ENCODE measurements at places on chromosomes 6 and 20.

- DNase-seq = peak; percentile 43
Observed at GRCh38 chr20:23228912-23229311, 121.7 kb upstream of the NXT1 start.

DNA sequence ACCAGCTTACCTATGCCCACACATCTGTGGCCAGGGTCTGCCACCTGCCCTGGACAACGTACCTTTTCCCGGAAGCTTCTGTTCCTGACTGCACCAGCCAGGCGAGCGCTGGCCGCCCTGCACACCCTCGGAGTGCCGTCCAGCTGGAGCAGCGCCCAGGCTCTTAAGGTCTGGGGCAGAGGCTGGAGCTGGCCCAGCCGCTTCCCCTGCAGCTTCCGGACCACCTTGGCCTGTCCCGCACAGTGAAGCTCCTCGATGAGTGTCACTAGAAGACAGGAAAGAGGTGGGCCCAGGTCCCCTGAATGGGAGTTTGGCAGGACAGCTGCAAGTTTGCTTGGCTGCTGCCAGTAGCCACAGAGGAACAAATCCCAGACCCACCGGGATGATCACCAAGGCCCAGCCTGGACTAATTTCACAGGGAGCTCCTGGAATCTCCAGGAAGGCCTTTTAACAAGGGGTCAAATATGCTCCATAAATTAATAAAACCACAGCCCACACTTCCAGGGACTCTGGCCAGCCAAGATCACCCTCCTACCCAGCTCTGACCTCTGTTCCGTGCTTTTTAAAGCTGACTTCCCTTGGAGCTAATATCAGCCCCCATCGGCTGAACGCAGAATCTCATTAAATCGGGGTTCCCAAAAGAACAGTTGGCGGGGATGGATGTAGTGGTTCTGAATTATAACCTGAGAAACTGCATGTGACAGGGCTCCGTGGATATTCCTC, 82.3 kb downstream of the PTPN1 start:
- no peak for DNase-seq

- DNase-seq = no peak
Observed at GRCh38 chr20:38246357-38247165, 14.0 kb downstream of the KIAA1755 start.

DNA sequence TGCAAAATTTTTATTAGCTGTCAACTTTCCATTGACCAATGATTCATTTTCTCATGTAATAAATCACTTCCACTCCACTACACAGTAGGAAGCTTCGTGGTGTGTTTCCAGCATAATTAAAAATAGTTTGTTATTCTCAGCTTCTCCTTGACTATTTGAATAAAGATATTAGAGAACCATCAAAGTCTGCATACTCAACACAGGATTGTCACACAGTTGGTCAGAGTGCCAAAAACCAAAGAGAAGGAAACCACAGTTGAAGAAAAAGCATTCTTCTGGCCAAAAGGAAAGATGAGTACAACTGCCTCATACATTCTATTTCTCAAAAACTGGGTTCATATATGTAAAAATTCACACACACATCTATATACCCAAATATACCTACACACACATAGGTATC, 455.1 kb upstream of the HSF2 start:
- peak; percentile 68 for DNase-seq

- DNase-seq = peak; percentile 89
Observed at GRCh38 chr6:35177596-35177995, 36.2 kb upstream of the SCUBE3 start.

- peak; percentile 7 for DNase-seq
Observed at GRCh38 chr6:53929041-53929820, 134.4 kb downstream of the LRRC1 start.

GRCh38 chr20:60046011-60046413, 87.8 kb downstream of the CDH26 start:
- DNase-seq = peak; percentile 77

GRCh38 chr6:37987018-37987417, 167.5 kb downstream of the ZFAND3 start:
- DNase-seq = peak; percentile 72

DNA sequence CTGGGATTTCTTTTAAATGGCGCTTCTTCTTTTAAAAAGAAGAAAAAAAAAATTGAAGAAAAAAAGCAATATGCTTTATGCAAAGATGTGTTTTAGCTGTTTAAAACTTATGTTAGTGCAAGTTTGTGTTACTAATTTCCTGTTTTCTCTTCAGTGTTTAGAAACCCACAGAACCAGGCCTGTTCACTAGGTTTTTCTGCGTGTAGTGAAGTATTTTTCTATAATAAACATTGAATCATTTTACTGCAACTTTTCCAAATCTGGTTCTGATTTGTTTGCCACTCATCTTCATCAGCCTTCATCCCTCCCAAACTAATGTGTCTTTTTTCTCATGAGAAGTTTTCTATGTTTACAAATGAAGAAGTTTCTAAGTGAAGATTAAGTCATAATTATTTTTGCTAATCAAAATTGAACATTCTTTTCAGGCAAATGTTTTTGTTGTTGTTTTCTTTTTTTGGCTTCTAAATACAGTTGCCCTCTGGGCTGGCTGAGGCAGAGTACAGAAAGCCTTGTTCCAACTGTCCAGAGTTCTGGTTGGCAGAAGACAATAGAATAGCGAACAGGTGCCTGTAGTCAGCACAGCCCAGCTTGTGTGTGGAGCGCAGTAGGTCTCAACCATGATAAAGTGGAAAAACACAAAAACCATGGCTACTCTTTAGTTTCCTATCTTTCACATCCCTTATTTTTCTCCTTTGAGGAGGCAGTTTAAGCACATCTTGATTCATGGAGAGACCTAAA, 14.5 kb downstream of the ZNF76 start:
- DNase-seq = no peak

DNA sequence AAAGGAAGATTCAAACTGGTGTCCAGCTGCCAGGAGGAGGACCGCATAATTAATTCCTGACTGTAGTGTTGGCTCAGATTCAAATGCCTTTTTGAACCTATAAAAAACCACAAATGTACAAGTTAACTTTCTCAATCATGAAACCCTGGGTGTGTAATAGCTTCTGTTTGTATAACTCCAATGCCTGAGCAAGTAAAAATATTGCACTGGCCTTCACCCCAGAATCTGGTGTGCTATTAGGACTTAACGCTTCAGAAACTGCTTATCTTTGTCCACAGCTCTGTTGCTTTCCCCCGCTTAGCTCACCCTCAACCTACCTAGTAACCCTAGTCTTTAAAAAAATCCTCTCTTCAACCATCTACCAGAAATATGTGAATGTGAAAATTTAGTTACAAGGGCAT, 119.1 kb upstream of the MAP7 start:
- peak; percentile 80 for DNase-seq

GRCh38 chr6:6724539-6725467, 136.3 kb downstream of the LY86 start:
- peak; percentile 80 for DNase-seq

DNA sequence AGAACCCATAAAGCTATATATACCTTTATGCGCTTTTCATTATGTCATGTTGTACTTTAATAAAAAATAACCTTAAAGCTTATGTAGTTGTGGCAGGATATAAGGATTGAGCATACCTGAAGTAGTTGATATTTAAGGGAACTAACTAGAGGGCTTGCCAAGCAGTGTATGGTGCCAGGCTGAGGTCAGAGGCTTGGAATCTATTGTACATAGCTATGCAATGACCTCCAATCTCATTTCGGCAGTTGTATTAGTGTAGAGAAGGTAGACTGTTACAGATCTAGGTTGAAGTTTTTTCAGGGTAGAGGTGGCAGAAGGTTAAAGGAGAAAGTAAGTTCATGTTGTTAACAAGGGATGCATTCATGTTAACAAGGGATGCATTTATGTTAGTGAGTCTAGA, 397.7 kb upstream of the HS3ST5 start:
- peak; percentile 2 for DNase-seq

GRCh38 chr20:24242763-24243162, 226.7 kb upstream of the SYNDIG1 start:
- no peak for DNase-seq
